Cardiac septum (tissue), 1 donor: ENCODE measurements at places on chromosomes 3 and 15. TPM values are rescaled to one million over a fixed set of nuclear protein-coding genes. Genes with fewer than 3 reads are reported as not detected.
A peak's percentile ranks its signal among the peaks of the same experiment; 100 is the strongest.

EOMES gene
- total RNA-seq = not detected

- no peak for DNase-seq
Observed at GRCh38 chr3:49341996-49342395, 2.1 kb upstream of the USP4 start.

- no peak for DNase-seq
Observed at GRCh38 chr3:129911261-129911861, 17.9 kb upstream of the TMCC1 start.

GRCh38 chr15:67150023-67150860 is 84.8 kb downstream of the SMAD3 start:
- DNase-seq = peak; percentile 77

XCR1 gene
- not detected for total RNA-seq

- DNase-seq = no peak
Observed at GRCh38 chr3:143851331-143852017, 3.2 kb upstream of the SLC9A9 start.

DNA sequence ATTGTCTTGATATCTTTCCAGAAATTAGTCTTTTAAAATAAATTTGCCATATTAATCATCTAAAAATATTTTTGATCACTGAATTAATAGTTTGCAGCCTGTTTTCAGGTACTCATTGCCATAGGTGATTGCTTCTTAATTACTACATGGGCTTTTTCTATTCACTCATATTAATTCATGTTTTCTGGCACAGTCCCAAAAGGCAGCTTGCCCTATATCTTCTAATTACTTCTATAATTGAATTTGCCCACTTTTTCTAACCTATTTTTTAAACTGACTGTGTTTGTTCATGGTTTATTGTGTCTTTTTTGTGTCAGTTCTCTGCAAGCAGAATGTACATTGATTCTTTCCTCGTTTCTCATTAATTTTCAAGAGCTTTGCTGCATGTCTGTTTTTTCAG is 85.7 kb upstream of the SOX2 start:
- DNase-seq = no peak

DNA sequence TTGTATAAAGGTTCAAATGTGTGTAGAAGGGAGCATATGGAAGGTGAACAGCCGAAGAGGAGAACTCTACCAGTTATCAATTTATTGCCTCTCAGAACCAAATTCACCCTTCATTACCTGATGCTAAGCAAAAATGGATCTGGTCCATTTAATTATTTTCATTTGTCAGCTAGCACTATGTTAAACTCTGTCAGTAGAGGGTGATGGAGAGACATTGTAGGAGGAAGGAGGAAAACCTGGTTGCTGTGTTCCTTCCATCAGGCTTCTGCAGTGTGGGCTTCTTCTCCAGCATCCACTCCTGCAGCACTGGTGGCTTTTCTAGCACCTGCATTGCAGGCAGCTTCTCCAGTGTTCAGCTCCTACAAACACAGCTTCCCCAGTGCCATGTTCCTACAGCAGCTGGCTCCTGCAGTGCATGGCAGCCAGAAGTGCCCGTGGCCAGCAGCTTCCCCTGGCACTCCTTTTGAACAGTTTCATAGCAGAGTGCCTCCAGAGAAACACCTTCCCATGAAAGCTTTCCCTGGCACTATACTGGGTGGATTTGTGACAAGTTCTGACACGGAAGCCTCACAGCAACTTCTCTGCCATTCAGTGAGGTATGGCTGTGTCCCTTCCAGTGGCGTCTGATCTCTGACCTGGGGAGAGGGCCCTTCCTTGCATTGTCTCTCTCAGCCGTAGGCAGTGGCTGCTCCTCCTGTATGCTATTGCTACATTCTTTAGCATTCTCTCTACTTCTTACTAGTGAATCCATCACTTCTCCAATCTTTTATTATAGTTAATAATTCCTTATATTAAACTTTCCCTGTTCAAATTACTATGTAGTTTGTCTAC is 14.6 kb upstream of the IL17RD start:
- no peak for DNase-seq

DNA sequence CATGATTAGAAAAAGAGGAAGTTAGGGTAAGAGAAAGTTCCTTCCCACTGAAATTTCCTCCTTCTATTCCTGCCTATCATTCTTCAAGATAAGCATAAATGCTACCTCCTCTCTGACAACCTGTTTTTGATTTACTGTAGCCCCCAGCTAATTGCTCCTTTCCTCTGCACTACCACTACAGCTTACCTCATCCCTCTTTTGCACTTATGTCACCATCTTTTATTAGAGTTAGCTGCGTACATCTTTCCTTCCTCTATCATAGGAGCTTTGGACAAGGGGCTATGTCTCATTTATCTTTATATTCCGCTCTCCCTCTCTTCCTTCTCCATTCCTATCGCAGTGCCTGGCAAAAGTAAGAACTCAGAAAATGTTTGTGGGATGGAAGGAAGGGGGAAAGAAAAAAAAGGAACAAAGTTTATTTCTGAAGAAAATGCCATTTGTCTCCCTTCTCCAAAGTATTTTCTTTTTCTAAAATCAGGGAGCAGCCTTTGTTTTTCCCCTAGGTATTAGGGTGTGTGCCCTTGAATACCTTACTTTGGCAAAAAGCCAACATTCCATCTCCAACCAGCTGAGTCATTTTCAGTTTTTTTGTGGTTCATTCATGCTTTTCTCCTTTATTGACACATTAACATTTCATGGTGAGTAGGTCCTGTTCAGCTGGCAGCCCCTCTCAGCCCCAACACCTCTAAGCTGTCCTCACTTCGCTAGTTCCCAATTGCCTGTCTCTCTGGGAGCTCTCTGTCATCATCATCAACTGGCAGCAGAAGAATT is 87.6 kb upstream of the SOX2 start:
- DNase-seq = no peak

GRCh38 chr3:186932281-186933181 is 2.2 kb downstream of the ST6GAL1 start:
- DNase-seq = no peak
